ENCODE measurements at places on chromosomes 1 and 21.

DNA sequence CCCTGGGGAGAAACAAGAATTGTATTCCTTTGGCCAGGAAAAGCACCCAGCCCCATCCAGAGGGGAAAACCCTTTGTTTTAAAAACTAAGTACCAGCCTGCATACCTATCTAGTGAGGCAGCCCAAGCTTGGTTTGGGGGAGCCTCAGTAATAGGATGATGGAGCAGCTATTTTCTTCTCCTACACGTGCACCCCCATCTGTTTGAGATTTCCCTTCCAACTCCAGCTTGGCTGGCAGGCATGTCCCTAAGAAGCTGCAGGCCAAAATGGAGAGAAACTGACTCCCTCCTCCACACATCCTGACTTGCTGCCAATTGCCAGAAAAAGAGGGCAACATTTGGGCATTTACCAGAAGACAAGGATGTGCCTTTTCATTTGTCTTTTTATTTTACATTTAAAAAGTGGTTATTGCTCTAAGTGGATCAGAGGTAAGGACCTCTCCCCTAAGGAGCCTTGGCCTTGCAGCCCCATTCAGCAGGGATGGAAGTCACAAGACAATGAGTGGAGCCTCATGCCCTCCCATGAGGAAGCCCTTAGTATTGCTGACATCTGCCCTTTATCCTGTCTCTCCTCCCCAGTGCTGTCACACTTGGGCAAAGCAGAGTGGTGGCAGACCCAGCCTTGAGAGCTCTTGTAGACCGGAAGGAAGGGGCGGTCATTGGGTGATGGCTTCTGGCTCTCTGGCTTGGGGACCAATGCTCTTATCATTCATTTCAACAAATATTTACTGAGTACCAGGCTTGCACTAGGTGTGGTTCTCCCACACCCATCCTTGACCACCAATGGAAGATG, 8.6 kb downstream of the FNDC5 start:
- no peak for DNase-seq

DNA sequence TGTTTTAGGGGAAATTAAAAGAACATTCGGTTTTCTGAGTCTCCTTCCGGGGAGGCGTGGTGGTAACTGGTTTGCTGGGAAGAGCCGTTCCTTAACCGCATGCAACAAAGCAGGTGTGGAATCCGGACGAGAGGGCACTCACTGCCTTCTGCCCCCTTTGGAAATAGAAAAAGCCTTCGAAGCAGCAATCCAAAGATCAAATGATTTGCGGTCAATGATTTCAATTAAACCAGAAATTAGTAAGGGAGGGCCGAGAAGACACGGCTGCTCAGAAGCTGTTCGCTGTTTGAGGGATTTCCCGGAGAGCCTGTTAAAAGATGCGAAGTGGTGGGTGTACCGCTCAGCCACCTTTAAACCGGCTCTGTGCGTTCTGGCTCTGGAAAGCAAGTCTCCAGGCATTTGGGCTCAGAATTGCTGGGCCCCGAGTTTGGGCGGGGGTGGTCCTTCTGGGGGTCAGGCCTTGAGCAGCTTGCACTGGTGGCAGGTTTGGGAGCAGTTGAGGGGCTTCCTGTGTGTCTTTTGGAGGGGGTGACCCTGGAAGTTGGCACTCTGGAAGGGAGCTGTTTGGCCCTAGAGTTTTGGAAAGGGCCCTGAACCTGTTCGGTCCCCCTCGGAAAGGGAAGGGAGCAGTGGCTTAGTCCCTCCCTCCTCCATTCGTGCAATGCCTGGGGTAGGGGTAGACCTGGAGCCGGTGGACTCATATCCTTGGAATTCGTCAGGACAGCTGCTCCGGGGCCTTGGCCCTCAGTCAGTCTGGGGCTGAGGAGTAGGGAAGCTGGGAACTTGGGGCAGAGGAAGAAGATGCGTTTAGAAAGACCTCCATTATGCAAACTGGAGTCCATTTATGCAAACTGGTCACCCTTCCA, 3.1 kb downstream of the SIM2 start:
- no peak for DNase-seq

DNA sequence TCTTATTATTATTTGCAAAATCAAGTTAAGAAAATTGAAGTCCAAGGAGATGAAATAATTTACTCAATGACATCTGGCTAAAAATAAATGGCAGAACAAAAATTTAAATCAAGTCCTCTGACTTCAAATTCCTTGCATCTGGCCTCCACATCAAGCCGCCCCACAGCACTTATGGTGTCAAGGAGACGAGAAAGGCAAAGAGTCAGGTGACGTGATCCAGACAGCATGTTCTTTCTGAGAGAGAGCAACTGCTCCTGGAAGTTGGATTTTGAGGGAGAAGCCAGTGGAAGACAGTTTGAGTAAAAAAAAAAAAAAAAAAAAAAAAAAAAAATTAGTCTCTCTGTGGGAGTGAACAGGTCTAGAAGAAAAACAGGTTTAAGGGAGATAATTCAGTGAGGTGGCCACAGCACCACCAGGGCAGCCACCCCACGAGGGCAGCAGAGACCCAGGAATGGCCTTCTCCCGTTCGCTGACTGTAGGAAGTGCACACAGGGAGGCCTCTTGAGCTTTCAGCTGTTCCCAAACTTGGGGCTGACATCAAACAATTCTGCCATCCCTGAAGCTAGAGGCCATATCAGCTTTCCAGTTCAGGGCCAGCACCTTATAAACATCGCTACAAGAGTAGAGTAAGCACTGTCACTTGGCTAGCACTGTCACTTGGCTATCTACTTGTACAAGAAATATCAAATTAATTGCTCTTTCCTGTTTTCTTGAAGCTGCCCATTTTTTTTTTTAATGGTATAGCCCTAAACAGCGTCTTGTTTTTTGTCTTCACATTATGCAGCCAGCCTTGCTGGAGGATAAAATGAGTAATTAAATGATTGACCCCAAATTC, 7.8 kb downstream of the C1orf162 start:
- no peak for DNase-seq

DNA sequence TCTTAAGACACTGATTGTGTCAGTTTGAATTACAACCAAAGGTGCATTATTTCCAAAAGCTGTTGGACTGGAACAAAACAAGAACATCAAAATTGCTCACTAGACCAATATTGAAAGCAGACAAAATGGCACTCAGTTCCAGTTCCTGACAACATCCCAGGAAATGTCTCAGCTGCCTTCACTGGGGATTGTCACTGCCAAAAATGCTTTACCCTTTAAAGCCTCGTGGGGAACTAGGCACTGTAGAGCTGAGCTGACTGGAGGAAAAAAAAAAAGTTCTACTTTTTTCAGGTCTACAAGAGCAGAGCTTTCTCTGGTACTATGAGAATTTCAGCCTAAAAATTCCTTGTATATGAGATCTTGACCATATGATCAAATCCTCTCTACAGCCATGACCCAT, 21.9 kb downstream of the GPR52 start:
- DNase-seq, result no peak

DNA sequence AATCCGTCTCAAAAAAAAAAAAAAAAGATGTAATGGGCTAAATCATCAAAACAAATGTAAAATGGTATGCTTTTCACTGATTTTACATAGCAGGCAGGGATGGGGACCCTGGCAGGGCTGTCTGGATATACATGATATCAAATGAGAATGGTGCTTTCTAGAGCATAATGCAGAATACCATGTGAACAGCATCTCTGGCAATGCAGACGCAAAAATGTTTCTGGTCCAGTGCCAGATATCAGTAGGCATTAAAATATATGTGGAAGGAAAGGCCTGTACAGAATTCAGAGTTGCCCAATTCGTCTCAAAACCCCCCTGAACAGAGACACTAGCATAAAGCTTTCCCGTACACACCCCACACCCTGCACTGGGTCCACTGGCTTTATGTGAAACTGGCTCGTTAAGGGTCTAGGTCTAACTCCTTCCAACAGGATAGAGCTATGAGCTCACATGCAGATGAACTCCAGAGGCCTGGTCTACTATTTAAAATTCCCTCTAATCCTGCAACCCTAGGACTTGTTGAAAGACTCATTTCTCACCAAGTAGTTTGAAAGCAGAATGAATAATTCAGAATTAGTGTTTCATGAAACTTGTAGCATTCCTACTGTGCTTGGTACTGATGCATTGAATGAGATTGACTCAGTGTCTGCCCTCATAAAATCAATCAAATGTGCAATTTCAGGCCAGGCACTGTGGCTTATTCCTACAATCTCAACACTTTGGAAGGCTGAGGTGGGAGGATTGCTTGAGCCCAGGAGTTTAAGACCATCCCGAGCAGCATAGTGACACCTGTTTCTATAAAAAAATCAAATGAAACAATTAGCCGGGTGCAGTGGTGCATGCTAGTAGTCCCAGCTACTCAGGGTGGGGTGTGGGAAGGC, 2.6 kb upstream of the MYSM1 start:
- DNase-seq, result no peak

- peak; percentile 96 for DNase-seq
Measured at GRCh38 chr1:31065310-31066217, at the start of gene PUM1. TSS of gene PUM1 (minus strand) at chr1:31065717. CDS start at chr1:31059566, 6,151 bp downstream.

DNA sequence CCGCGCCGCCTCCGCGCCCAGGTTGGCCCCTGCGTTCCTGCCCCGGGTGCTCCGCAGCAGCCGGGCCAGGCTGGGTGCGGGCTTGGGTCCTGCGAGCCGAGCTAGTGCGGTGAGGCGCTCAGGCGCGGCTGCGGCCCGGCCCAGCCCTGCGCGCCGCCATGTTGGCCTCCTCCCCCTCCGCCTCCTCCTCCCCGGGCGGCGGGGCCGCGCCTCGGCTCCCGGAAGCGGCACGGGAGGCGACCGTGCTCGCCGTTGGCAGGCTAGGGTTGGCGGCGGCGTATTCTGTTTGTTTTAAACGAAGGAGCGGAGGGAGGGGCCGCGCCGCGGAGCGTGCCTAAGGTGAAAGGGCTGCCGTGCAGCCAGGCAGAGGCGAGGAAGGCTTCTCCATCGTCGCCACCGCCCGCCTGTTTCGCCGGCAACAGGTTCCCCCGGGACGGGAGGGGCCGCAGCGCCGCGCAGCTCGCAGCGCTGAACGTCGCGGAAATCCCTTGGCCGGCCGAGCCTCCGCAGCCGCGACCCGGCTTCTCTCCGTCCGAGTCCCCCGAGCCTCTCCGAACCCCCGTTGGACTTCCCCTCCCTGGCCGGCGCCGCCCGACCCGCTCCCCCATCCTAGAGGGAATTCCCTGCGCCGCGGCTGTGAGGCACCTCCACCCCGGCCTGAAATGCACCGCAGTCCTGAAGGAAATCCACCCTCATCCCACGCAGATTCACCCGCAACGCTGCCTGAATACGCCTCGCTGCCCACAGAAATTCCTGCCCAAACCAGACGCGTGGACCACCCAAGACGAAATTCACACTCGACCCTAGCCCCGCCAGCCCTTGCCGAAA, at the start of gene USP24:
TSS of gene USP24 (minus strand) at position 171 of the 828 bp plus-strand sequence. CDS start 251 bp downstream, outside the sequence.
- DNase-seq, result peak; percentile 57

DNA sequence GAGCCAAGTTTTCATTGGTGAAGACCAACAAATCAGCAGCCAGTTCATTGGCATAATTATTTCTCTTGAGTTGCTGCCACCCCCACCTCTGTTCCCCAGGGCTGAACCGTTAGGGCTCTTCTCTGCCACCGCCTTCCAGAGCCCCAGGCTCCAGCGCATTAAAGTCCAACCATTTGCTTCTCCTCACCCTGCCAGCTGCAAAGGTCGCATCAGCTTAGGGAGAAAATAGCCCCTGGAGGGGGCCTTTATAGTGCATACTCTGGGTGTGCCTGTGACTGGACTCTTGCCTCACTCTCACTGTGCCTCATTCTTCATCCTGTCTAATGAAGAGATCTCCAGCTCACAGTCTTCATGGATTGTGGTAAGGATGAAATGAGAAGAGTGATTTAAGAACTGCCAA, 50.4 kb downstream of the KDM1A start:
- no peak for DNase-seq

DNA sequence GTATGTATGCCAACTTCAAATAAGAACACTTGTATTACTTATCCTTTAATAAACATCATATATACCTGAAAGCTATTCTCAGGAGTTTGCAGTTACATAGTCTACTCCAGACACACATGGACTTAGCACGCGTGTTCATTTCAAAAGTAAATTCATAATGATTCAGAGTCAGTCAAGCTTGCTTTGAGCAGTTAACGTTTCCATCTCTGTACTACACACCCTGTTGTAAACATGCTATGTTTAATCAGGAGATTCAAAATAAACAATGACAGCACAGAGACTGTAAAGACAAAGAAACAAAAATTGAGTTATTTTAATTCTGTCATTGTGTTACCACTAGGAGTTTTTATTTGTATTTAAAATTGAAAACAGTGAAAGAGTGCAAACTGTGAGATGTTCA, 119.6 kb downstream of the NRIP1 start:
- DNase-seq, result no peak

DNA sequence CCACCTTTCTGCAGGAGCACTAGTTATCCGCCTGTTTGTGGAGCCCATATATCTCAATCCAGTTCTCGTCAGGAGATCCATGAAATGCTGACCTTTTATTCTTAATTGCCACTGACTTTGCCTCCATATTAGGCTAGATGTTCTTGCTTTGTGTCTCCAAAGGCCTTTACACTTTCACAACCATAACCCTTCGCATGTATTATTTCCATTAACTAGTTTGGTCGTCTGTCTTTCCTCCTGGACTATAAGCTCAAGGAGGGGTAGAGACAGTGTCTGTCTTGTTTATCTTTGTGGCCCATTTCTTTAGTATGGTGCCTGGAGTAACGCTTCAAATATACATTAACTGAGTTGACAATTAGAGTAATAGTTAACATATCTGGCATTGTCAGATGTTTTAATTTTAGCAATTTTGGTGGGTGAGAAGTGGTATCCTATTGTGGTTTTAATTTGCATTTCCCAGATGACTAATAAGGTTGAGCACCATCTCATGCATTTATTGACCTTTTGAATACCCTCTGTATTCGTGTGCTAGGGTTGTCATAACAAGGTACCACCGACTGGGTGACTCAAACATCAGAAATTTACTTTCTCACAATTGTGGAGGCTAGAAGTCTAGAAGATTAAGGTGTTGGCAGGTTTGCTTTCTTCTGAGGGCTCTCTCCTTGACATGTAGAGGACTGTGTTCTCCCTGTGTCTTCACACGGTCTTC, 21.7 kb upstream of the IL12RB2 start:
- no peak for DNase-seq

GRCh38 chr1:204591473-204592090, 75.4 kb downstream of the MDM4 start:
- DNase-seq, result no peak

GRCh38 chr1:27971674-27972073, 11.9 kb downstream of the XKR8 start:
- no peak for DNase-seq

GRCh38 chr1:4169991-4170390, 269.9 kb upstream of the C1orf174 start:
- DNase-seq, result no peak

GRCh38 chr1:40722622-40723021, 31.1 kb downstream of the NFYC start:
- DNase-seq, result no peak

DNA sequence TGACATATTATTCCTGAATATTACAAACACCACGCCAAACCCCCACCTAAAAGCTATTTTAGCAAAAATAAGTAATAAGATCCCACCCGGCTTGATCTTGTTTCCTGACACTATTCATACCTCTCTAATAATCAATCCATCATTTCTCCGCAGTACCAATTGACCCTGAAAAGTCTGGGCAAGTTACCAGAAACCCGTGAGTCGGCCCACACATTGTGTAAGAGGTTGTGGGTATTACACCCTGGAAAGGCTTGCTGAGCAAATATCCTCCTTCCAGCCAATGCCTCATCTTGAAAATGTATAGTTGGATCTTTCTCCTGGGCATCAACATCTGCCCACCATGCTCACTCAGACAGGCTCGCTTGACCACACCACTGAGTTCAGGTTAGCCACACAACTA, 451.0 kb downstream of the TTLL7 start:
- DNase-seq, result no peak
